ENCODE measurements at places on chromosomes 4 and X.

DNA sequence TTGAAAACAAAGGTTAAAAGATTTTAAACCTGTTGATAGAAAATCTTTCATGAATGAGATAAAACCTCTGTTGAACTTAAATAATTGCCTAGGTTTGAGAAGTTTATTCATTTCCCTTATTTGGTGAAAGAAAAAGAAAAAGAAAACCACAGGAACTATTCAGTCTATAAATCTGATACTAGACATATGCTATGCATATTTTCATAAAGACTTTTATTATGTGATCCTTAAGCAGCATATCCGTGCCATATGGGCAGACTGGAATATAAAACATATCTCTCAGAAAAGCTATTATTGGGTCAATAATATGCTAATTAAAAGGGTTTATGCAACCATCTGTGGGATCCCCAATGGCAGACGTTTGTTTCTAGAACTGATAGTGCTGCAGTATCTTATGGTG, 178.7 kb downstream of the RASL11B start:
- no peak for DNase-seq

GRCh38 chrX:13666836-13667235, 13.9 kb downstream of the TCEANC start:
- DNase-seq = no peak

GRCh38 chr4:61004651-61005170, 195.4 kb upstream of the ADGRL3 start:
- DNase-seq = no peak

DNA sequence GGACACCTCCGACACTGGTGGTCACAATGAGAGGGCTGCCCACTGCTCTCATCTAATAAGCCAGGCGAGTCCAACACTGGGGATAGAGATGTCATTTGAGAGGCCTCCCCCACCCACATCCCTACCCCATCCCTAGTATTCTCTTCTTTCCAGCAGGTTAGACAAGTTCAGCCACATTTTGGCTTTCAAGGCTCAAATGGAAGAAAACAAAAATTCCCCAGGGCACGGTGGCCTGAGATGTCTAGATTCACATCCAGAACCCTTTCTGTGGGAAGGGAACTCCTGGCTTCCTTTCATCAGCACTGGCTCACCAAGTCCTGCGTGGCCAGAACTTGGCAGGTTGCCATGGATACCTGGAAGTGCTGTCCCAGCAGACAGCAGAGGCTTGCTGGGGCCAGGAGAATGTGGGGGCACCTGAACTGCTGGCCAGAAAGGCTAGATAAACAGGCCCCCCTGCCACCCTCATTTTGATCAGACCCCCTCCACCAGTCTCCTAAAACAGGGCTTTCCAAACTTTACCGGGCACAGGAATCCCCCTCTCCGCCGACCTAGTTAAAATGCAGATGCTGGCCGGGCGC, 1.3 kb upstream of the NYX start:
- DNase-seq = no peak

- no peak for DNase-seq
Observed at GRCh38 chrX:40411340-40412111, 169.2 kb upstream of the ATP6AP2 start.

GRCh38 chr4:2177443-2178093, 64.4 kb downstream of the HAUS3 start:
- DNase-seq = no peak

- DNase-seq = peak; percentile 38
Observed at GRCh38 chr4:98996056-98996764, 689 bp downstream of the METAP1 start.

DNA sequence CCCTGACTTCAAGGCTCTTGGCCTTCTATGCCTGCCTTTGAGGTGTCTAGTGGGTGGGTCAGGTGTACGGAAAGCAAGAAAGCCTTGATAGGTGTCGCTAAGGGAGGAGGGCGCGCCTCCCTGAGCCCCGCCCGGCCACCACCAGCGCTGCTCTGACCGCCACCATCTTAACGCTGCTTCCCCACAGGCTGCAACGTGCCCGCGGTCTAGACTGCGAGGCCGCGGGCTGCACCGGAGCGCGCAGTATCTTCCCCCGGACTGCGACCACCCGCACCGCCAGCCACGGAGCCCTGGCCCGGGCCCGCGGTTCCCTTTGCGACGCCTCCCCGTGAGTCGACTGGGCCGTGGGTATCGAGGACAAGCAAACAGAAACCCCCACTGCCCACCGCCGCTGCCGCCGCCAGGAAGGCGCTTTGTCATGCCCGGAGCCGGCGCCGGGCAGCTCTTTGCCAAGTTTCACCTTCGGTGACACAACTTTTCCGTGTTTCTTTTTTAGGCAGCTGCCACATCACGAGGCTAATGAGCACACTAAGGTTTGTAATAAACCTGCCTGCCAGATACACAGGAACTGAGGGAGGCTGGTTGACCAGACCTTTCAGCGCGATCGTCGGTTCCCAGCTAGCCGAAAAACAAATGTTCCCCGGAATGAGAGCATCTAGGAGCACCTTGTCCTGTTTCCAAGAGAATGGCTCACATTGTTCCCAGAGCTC, 335.8 kb upstream of the F9 start:
- DNase-seq = peak; percentile 78

DNA sequence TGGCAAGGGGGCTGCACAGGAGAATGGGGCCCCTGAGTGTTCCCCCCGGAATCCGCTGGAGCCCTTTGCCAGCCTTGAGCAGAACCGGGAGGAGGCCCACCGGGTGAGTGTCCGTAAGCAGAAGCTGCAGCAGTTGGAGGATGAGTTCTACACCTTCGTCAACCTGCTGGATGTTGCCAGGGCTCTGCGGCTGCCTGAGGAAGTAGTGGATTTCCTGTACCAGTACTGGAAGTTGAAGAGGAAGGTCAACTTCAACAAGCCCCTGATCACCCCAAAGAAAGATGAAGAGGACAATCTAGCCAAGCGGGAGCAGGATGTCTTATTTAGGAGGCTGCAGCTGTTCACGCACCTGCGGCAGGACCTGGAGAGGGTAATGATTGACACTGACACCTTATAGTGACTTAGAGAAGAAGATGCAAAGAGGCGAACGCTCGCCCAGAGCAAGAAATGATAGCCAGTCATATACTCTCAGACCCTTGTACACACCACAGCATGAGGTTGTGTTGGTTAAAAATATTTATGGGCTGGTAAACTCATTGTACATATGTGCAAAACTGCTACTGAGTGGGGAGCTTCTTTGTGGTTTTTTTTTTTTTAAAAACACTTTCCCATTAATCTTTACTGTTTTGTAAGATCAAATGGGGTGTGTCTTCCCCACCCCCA, 52.5 kb downstream of the JADE1 start:
- DNase-seq = no peak

DNA sequence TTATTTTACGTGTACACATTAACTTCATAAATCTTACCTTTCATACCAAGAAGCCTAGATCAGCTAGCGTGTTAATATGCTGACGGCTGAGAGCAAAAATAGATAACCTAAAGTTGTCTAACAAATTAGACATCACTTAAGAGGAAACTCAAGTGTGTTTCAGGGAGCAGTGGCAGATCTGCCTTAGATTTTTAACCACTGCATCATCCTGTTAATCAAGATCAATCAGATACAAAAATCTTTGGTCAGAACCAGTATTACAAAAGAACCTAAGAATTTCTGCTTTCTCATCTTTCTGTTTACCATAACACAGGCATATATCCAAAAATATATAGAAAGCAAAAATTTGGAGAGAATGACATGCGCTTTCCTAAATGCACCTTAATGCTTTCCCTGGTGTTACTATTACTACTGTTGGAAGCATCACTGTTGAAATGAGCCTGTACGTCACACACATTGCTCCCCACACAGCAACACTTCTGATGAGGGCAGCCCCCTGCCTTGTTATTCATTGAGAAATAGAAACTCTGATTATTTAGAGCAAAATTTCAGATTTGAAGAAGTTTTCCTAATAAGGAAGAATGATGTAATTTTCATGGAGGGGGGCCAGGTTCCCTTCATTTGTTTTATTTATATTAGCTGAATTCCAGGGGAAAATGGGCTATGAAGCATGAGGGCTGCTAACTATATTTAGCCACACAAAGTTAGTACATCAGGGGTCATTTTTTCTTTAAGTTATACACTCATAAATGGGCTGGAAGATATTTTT, 152.3 kb downstream of the CBR4 start:
- DNase-seq = no peak

- no peak for DNase-seq
Observed at GRCh38 chr4:46484881-46485280, 95.0 kb upstream of the GABRA2 start.

- peak; percentile 82 for DNase-seq
Observed at GRCh38 chrX:120456973-120457372, 12.1 kb downstream of the LAMP2 start.

DNA sequence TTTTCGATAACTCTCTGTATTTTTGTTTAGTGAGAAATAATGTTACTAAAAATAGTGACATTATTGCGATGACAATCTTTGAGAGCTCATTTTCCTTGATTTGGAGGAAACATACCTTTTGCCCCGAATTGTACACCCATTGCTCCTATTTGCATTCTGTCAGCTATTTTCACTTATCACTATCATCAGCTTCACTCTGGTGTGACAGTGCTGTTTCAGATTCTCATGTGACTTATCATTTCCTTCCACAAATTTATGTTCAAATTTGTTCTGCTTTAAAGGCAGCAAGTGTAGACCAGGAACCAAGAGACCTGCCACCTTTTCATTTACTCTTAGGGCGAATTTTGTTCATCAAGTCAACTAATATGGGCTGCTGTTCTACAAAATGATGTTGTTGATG, 179.4 kb downstream of the RBM46 start:
- DNase-seq = no peak

GRCh38 chrX:98299785-98300184, 1416.1 kb downstream of the RPA4 start:
- no peak for DNase-seq

- no peak for DNase-seq
Observed at GRCh38 chr4:173934201-173934600, 349.3 kb downstream of the FBXO8 start.

GRCh38 chr4:138005486-138005885, 236.7 kb downstream of the SLC7A11 start:
- DNase-seq = no peak

- no peak for DNase-seq
Observed at GRCh38 chr4:73945674-73946449, 36.0 kb downstream of the PF4 start.

GRCh38 chrX:11341274-11342201, 48.3 kb downstream of the AMELX start:
- no peak for DNase-seq

DNA sequence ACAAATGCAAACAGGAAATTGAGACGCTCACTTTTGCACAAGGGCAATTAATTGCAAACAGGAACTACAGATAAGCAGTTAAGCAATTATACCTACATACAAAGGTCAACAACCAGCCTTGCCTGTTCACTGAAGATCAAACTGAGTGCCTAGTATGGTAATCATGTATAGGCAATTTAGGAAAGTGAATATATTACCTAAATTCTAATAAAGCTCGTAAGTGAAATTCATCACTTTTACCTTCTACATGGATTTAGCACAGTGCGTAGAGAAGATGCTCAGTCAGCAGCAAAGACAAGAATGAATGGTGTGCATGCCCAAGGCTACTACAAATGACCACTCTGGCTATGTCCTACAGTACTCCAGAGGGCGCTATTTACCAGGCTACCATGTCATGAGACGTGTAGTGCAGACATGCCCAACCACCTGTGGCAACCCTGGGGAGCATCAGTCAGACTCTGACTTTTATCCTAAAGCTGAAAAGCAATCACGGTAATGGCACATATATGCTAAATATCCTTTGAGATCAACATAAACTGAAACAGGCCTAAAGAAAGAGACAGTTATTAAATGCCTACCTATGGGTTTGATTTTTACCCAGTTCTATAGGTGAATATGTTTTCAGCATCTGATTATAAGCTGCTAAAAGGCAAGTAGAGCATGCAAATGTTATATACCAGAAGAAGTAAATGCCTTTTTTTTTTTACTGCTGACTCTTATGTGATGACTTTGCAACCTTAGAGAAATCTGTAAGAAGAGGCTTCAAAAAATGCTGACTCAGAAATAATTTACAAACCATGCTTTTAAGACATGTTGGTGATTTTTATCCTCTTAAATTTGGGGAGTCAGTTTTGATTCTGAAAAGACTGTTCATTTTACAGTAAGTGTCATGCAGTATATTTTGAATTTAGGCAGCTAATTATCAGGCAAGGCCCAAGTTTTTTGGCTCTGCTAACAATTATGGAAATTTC, 178.0 kb downstream of the PPP3CA start:
- peak; percentile 83 for DNase-seq

GRCh38 chr4:144090744-144091143, 49.8 kb downstream of the GYPA start:
- no peak for DNase-seq

DNA sequence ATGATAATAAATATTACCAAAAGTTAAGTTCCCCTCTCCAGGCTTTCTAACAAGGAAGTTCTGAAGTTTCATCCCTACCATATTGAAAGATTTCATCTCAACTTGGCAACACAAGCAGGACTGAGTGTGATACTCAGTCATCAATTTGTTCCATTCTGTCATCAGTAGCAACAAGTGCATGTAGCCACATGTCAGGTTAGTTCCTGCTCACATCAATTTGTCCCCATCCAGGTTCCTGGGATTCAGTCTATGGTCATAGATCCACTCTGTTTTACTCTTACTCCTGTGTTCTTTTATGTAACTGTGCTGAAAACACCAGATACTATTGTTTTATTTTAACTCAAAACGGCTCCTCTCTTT, 22.2 kb downstream of the SMPX start:
- DNase-seq = no peak

DNA sequence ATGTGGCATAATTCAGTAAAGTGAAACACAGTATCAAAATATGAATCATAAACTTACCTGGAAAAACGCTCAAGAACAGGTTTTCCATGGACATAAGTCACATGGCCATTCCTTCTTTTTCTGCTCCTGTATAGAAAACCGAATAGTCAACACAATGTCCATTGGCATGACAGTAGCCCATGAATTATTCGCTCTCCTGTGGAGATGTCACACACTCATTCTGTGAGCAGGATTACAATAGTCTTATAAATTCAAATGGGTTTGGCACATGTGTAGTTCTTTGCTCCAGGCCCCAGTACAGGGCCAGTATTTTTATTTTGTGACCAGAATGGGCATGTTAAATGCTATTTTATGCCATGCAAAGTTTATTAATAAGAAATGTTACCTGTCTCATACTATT, 15.1 kb upstream of the CXCL13 start:
- DNase-seq = no peak

GRCh38 chrX:8179656-8180055, 8.6 kb upstream of the VCX2 start:
- DNase-seq = no peak

DNA sequence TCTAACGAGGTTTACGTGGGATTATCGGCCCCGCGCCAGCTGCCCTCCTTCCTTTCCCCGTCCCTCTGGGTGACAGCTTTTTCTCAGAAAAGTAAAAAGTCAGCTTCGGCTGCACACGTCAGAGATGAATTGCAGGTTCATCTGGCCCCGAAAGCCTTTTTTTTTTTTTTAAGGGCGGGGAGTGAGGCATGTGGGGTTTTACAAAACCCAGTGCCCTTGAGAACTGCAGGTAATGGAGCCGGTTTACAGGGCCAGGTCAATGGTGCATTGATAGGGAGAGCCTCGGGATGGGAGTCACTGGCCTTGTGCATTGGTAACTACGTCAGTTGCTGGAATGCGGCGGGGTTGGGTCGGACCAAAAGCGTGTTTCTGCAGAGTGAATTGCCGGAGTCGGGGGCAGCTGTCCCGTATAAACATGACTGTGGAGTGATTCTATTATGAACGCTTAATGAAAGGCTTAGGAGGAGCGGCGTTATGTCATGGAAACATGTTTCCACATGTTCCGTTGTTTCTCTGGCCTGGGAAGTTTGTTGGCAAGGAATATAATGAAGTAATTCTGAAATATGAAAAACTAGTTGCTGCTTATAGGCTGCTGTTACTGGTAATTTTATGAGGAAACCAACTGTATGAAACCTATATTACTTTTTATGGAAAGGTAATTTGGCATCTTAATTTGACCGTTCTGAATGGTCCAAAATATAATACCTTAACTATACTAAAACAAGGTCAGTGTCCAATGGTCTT, 1.1 kb downstream of the HSPA4L start:
- peak; percentile 52 for DNase-seq

Measured in MM.1S (cell line).